ENCODE measurements at places on chromosomes 11 and 22. TPM values are rescaled to one million over a fixed set of nuclear protein-coding genes. Genes with fewer than 3 reads are reported as not detected.
A peak's percentile ranks its signal among the peaks of the same experiment; 100 is the strongest.

The DEFB108B gene
- not detected for total RNA-seq

The PHETA2 gene
- 2.3 TPM for total RNA-seq

The IGSF9B gene
- total RNA-seq: 84.2 TPM

The RDX gene
- total RNA-seq: 53.9 TPM

The OR8B3 gene
- total RNA-seq: not detected

GRCh38 chr11:104205838-104206237 lies 41.9 kb upstream of the PDGFD start:
- no peaks in the 10 kb centered on the region for H3K4me1 ChIP-seq
- no peaks in the 10 kb centered on the region for H3K36me3 ChIP-seq
- no peak overlapping the region for H3K27ac ChIP-seq
- H3K27me3 ChIP-seq: no peaks in the 10 kb centered on the region

GRCh38 chr11:75289919-75290318 lies 49.3 kb downstream of the TPBGL start:
- H3K27me3 ChIP-seq: no peaks in the 10 kb centered on the region
- H3K36me3 ChIP-seq: no peaks in the 10 kb centered on the region
- H3K4me3 ChIP-seq: no peak overlapping the region
- H3K27ac ChIP-seq: no peak overlapping the region

GRCh38 chr11:66341502-66342126 lies 3.3 kb downstream of the BRMS1 start:
- H3K27ac ChIP-seq: no peak overlapping the region
- no peaks in the 10 kb centered on the region for H3K27me3 ChIP-seq
- no peak for DNase-seq
- no peak overlapping the region for H3K4me3 ChIP-seq
- peaks cover 26% of the 10 kb centered on the region for H3K36me3 ChIP-seq

GRCh38 chr22:41799486-41800347 lies 762 bp upstream of the CCDC134 start:
- H3K27ac ChIP-seq: peak overlapping the region; percentile 96
- H3K4me3 ChIP-seq: peak overlapping the region; percentile 91
- H3K4me1 ChIP-seq: peaks cover 34% of the 10 kb centered on the region
- H3K36me3 ChIP-seq: peaks cover 14% of the 10 kb centered on the region
- no peaks in the 10 kb centered on the region for H3K27me3 ChIP-seq

DNA sequence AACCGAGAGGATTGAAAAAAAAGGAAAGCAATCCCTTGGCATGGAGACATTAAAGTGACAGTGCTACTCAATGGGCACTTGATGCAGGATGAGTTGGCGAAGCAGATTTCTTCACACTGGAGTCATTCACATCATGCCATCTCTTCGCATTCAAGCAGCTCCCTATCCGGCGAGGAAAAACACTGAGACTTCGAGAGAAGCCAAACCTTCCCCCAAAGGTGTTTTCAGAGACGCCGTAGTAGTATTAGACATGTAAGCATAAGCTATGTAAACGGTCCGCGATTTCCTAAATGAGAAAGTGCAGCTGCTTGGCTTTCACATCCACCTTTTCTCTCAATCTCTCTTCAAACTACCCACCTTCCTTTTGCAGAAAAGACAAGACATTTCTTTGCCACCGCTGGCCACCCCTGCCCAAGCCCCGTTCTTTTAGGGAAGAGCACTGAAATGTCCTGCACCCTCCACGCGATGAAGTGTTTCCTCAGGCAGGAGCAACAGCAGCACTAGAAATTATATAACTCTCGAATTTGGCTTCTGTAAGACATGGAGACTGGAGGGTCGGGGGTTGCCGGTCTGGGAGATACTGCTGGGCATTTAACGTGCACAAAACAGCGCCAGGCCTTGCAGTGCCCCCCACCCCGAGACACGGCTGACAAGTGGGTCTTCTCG lies at the start of gene DLG2:
TSS of gene DLG2 (minus strand) at position 13 of the 666 bp plus-strand sequence.
- H3K36me3 ChIP-seq: peaks cover 15% of the 10 kb centered on the region
- H3K27ac ChIP-seq: peak within 1 kb of the TSS; percentile 100
- H3K27me3 ChIP-seq: no peaks in the 10 kb centered on the region
- peaks cover 35% of the 10 kb centered on the region for H3K4me1 ChIP-seq
- peak within 1 kb of the TSS; percentile 98 for H3K4me3 ChIP-seq
- peak; percentile 36 for DNase-seq

Measured in activated CD4-positive, alpha-beta T cell treated with anti-CD3 and anti-CD28 coated beads for 36 hours (primary cell).